ENCODE measurements at places on chromosomes 7 and 10. TPM values are rescaled to one million over a fixed set of nuclear protein-coding genes. Genes with fewer than 3 reads are reported as not detected.
A peak's percentile ranks its signal among the peaks of the same experiment; 100 is the strongest.

COG5 gene
- total RNA-seq, result 27.3 TPM

CHST15 gene
- not detected for total RNA-seq

POR gene
- 105 TPM for total RNA-seq

EBF3 gene
- 24.1 TPM for total RNA-seq

ARPC1A gene
- 103 TPM for total RNA-seq

AKR1C4 gene
- total RNA-seq, result not detected

SYT15 gene
- total RNA-seq, result 2.2 TPM

GFRA1 gene
- total RNA-seq, result 76.0 TPM

RET gene
- total RNA-seq, result 0.73 TPM

TMEM120A gene
- 24.0 TPM for total RNA-seq

DNA sequence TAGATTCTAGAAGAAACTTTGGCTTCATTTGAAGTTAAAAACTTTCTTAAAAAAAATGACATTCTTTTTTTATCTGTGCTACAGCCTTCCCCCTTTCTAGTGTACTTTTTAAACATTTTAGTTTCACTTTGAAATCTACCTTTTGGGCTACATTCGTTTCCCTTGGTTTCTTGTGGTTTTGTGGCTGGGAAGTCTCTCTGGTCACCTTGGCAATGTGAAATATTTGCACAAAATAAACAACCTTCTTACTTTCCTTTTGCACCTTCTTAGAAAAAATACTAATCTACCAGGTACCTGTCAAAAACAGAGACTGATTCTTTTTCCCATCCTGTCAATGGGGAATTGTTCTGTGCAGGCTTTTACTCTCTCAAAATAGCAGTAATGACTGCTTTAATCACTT is 350.2 kb downstream of the GATA3 start:
- no peak for ATAC-seq

GRCh38 chr7:140981951-140982350 is 32.8 kb downstream of the MRPS33 start:
- ATAC-seq, result no peak

DNA sequence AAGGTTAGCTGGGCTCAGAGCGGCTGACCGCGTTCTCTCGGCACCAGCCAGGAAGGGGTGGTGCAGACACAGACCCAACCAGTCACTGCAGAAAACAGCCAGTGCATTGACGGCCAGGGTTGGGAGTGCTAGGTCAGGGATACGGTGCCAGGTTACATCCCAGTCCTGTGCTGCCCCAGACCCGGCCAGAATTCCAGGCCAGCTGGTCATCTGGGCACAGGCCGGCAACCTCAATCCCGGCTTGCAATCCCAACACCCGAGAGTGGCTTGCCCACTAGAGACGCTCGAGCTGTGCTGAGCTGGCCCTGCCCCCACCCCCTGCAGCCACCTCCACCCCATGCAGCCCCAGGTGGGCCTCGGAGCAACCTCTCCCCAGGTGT is 3.8 kb downstream of the PRAP1 start:
- no peak for ATAC-seq

GRCh38 chr7:16066805-16067459 is 354.4 kb downstream of the CRPPA start:
- ATAC-seq, result no peak

DNA sequence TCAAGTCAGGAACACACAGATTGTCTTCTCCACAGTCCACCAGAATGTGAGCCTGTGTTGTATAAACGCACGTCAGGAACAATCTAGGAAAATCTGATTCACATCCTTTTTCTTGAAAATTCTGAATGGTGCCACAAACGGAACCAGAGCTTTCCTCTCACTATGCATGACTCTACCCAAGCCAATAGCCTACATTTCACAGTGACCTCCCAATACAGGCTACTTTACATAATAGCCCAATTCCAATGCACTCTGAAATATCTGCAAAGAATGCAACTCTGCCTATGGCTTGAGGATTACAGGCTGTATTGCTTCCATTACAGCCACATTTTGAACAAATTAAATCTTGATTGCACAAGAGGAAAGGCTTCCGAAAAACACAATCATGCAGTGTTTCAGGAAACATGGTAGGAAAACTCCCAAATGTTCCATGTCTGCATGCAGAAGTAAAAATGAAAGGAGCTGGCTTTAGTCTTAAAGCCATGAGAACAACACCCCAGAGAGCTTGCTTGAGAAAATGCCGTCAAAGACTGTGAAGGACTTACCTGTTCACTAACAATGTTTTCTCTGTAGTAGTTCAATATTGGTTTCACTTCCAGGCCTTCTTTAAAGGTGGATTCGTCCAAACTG is 113.9 kb downstream of the ITGA8 start:
- ATAC-seq, result peak; percentile 85

GRCh38 chr7:115009139-115009538 is 87.2 kb downstream of the MDFIC start:
- ATAC-seq, result no peak

- ATAC-seq, result peak; percentile 74
Measured at GRCh38 chr7:6530626-6531491, 20.4 kb downstream of the GRID2IP start.

- ATAC-seq, result peak; percentile 88
Measured at GRCh38 chr10:78688901-78689583, 379.7 kb upstream of the ZMIZ1 start.

DNA sequence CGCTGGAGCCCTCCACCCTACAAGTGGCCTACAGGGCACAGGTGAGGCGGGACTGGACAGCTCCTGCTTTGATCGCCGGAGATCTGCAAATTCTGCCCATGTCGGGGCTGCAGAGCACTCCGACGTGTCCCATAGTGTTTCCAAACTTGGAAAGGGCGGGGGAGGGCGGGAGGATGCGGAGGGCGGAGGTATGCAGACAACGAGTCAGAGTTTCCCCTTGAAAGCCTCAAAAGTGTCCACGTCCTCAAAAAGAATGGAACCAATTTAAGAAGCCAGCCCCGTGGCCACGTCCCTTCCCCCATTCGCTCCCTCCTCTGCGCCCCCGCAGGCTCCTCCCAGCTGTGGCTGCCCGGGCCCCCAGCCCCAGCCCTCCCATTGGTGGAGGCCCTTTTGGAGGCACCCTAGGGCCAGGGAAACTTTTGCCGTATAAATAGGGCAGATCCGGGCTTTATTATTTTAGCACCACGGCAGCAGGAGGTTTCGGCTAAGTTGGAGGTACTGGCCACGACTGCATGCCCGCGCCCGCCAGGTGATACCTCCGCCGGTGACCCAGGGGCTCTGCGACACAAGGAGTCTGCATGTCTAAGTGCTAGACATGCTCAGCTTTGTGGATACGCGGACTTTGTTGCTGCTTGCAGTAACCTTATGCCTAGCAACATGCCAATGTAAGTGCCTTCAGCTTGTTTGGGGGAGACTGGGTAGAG is at the start of gene COL1A2:
Gene COL1A2, plus strand, starts transcription at position 459 of the 704 bp plus-strand sequence. Its CDS starts 137 bp downstream, at position 596.
- peak; percentile 59 for ATAC-seq

DNA sequence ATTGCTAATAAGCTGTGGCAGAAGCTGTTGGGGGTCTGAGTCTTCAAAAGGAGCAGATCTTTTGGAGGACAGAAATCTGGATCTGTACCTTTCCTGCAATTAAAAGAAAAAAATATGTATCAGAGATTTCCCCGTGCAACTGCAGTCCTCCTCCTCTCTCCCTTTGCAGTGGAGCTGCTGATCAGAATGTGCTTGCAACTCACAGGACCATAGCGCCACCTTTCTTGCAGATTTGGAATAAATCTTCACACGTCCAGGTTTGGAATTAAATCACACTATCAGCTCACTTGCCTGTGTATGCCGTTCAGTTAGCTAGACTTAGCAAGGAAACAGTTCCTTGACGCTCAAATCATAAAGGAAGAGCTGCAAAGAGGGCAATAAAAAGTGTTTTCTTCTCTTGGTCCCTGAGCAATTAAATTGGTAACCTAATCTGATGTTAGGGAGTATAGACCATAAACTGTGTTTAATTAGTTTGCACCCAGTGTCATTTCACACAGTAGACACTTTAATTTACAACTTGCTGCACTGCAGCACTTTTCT is 77.4 kb downstream of the PON1 start:
- peak; percentile 80 for ATAC-seq

DNA sequence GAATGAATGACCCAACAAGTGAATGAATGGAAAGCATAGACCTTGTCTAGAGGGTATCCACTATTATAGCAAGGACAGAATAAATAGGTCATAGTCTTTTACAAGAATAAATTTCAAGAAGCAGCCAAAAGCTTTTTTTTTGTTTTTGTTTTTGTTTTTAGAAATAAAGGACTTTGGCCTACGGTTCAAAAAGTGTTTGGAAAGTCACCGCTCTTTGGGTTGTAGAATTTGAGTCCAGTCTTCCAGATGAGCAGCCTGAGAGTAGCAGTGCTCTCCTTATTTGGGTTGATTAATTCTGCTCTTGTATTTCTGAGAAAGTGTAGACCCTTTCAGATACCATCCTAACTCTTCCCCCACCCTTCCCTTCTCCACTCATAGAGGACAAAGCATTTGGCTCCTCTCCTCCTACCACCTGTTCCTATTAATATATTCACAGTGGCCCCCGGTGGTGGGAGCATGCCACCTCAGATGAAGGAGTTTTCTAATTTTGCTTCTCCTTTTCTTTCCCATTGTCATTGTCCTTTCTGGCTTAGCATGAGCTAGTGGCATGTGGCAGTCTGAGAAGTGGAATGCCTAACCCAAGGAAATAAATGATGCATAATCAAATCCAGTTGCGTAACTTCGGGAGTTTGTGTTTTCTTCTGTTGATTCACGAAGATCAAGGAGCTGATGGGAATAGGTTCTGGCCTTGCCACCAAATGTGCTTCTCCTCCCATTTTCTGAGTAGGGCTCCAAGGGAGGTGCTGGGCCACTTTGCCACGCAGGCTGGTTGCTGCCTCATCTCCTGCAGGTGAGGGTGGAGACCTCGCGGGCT is 114.7 kb downstream of the CHN2 start:
- ATAC-seq, result no peak

- ATAC-seq, result peak; percentile 40
Measured at GRCh38 chr7:150945853-150946420, 32.2 kb downstream of the KCNH2 start.

- no peak for ATAC-seq
Measured at GRCh38 chr7:69134316-69134715, 464.0 kb upstream of the AUTS2 start.

GRCh38 chr7:76108540-76109233 is 60.8 kb downstream of the MDH2 start:
- ATAC-seq, result no peak

- peak; percentile 70 for ATAC-seq
Measured at GRCh38 chr10:70558871-70559810, 43.4 kb downstream of the PRF1 start.

DNA sequence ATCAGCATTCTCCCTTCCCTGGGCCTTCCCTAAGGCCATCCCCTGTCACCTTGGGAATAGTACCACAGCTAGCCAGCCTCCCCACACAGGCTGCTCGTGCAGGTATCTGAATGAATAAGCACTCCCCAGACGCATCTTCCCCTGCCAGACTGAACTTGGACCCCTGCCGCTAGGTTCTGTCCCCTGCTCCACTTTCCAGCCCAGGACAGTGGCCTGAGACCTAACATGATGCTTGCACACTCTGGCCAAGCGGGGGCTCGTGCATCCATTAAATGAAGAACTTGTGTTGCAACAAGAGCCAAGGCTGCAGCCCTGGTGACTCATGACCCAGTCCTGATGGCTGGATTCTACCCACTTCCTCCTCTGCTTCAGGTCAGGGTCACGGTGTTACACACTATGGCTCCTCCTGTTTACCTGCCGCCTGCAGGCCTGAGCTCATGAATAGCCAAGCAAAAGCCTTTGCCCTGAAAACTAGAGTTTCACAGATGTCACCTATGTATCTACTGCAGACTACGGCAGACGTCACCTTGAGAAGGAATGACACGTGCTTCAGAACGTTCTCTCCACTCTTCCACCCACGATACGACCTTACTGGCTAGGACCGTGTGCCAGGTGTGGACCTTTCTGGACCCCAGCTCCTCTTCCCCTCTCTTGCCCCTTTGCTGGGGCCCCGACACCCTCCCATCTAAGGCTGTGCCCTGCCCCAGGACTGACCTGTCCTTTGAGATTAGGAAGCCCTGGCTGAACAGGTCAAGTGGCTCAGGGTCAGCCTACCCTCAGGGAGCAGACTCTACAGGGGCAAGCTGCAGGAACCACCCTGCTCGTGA is 6.5 kb downstream of the ASB13 start:
- ATAC-seq, result no peak

- ATAC-seq, result peak; percentile 98
Measured at GRCh38 chr7:2451171-2452073, 24.8 kb downstream of the GRIFIN start.

DNA sequence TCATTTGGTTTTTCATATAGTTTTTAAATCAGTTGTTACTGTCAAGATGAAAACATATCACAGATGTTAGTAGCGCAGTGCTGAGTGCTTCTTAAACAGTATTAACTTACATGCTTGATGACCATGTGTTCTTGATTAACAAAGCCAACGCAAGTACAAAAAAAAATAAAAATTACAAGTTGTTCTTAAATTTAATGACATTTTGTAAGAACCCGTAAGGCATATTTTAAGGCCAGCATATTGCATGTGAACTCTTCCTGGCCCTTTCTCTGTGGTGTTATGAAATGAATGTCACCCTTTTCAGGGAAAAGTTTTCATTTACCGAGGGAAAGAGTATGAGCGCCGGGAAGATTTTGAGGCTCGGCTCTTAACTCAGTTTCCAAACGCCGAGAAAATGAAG is 140.4 kb upstream of the NPS start:
- ATAC-seq, result no peak

Data from motor neuron (in vitro differentiated cells).